HFFc6 (cell line): ENCODE measurements at places on chromosomes 3 and 15. TPM values are rescaled to one million over a fixed set of nuclear protein-coding genes. Genes with fewer than 3 reads are reported as not detected.

DNA sequence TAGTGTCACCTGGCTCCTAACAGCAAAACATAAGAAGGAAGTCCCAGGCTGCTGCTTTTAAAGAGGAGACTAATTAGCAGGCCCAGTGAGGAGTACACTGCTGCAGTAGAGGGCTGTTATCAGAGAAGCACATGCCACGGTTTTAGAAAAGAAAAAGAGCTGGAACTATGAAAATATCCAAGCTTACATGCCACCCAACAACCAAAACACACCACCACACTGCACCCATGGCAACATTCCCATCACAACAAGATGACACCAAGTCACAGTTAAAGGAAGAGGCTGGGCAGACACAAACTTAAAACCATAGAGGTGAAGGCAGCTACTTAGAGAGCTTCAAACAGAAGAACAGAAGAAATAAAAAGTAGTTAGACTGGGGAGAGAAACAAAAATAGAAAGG lies 37.0 kb downstream of the NPTN start:
- no peak for DNase-seq

GRCh38 chr15:83559310-83559966 lies 94.5 kb upstream of the ADAMTSL3 start:
- peak; percentile 59 for DNase-seq

The CCR3 gene
- total RNA-seq, result not detected in 3 replicates

The ZDHHC19 gene
- total RNA-seq, result not detected in 3 replicates

DNA sequence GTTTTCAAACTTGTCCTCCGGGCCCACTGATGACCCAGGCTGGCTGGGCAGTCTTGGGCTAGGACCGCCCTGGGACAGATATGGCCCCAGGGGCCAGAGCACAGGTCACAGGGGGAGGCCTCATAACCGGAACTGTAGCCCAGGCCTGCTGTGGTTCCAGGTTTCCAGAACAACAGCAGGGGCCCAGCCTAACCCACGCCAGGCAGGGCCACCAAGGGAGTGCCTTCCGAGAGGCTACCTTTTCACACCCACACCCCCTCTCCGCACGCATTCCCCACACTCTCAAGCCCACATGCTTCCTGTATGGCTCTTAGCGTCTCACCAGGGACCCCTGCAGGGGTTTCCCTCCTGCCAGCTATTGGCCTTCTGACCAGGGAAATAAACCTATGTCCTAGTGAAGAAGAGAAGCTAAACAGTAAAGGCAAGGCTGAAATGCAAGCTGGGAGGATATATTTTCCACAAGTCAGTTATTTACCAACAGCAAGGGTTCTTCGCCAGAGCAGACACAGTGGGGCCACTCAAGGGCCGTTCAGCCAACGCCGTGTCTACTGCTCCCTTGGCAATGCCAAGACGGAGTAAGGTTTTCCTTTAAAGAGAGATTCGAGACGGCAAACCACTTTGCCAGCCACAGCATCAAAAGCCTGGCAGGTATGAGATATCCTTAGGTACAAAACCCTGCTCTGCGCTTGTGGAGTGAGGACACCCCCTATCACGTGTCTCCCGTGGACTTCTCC lies 135.1 kb downstream of the ATP10A start:
- no peak for DNase-seq

DNA sequence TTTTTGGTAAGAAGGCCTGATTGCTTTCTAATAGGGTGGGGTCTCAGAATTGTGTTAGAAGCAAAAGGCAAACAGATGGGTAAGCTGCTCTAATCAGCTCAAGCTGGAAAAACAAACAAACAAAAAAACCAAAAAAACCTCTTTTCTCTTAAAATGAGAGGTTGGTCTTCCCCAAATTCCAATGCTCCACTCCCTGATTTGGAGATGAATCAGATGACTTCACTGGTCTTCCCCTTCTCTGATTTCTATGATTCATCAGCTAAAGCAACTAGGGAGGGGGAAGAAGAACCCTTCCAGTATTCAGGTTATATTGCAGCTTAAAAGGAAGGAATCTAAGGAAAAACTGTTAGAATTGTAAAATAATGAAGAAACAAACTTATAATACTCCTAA lies 9.6 kb upstream of the ANXA2 start:
- peak; percentile 83 for DNase-seq

- no peak for DNase-seq
These were observed 8.5 kb upstream of the IL17RD start for GRCh38 chr3:57173687-57174086.
